ENCODE measurements at places on chromosomes 11 and 22.

GRCh38 chr11:117084992-117085391, 13.2 kb downstream of the SIK3 start:
- DNase-seq = no peak

DNA sequence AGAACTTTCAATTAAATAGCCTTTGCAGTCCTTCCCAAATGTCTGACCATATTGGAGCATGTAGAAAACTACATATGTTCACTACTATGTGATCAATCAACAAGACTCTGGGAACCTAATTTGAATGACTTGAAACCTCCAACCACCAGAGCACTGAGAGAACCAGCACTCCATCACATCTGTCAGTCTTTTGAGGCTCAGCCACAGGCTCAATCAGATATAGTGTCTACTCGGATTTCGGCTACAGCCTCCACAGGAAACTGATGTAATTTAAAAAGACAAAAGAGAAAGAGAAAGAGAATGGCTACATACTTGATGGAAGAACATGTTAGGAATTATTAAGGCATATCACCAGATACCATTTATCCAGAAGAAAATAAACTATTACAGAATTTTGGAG, 859.0 kb downstream of the FAM181B start:
- DNase-seq = no peak

DNA sequence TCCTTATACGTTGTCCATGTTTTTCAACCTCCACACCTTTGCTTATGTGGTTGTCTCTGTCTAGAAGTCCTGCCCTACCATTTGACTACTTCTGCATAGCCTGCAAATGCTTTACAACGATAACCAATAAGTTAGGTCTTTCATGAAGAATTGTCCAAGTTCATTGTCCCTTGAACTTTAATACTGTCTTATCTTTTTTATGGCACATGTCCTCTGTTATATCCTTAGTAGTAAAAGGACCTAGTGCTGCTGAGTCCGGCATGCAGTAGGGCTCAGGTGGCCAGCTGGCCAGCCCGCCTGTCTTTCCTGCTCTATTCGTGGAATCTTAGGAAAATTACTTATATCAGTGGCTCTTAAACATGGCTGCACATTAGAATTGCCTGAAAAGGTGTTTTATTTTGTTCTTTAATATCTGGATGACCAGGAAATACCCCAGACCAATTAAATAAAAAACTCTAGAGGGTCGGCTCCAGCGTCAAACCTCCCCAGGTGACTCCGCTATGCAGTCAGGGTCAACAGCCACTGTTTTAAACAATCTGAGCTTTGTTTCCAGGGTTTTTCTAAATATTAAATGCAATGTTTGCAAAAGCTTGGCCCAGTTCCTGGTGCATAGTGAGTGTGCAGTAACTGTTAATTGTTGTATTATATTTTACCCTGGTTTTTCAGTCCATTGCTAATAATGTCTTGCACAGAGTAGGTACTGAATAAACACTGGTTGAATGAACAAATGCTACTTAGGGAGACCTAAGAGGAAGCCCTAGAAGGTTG, 64.6 kb upstream of the SESN3 start:
- DNase-seq = no peak

DNA sequence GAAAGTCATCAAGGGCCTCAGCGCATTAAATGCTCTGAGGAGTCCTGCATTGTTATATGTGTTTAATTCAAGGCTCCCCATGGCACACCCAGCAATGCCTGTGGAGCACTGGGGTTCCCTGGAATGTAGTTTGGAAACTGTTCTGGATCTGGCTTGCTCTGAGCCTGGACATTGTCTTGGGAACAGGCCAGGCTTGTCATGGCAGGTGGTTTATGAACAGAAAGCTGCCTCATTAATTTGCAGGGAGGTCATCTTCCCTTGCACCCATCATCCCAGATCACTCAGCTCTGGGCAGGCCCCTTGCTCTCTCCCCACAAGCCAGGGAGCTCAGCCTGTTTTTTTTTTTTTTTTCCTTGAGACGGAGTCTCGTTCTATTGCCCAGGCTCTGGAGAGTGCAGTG, 32.9 kb downstream of the RPS6KA4 start:
- DNase-seq = no peak

DNA sequence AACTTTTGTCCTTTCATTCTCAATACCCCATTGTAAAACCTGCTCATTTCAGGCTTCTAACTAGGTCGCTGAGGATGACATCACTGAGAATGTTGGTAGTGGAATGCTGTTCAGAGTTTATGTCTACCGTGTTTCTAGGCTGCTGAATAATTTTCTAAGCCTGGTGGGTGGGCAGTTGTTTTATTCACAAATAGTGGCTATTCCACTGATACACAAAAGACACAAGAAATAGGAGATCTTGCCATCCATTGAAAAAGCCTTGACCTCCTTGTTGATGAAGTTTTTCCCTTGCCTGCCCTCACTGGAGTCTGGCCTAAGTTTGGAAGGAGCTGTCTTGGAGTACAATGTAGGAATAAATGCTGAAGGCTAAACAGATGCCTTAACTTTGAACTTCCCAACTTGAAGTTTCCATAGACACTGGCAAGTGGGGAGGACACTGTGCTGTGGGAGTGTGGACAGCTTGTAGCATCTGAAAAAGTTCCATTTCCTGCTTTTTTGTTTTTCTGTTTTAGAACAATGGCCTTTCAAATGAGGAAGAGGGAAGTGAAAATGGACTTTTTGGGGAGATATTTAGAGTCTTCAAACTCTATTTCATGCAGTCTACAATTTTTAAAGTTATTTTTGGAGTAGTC, 59.2 kb downstream of the TRIM44 start:
- DNase-seq = no peak

- DNase-seq = no peak
These were observed 1.7 kb upstream of the LRRC74B start for GRCh38 chr22:21043860-21044535.

- DNase-seq = no peak
These were observed 632 bp downstream of the KRTAP5-2 start for GRCh38 chr11:1597331-1597993.

DNA sequence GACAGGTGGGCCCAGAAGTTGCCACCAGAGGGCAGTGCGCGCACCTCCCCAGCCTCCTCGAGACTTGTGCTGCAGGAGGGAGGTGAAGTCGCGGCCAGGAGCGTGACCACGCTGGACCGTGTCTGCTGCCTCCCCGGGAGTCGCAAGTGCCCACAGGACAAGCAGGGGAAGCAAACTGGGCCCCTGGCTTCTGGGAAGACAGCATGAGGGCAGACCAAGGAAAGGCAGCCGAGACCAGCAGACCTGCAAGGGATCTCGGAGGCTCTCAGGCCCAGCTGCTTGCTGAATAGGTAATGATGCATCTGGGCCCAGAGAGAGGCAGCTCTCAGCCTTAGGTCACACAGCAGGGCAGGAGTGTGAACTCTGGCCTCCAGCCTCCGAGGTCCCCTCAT, 17.0 kb upstream of the IL2RB start:
- peak; percentile 12 for DNase-seq

- DNase-seq = no peak
These were observed 3.7 kb downstream of the SERPIND1 start for GRCh38 chr22:20777420-20778177.

All from SHP77 treated with DMSO at 0.1 percent for 48 hours (cell line).